ENCODE measurements at places on chromosomes 2 and 18.

- peak; percentile 68 for DNase-seq
Measured at GRCh38 chr18:23967321-23968089, 47.0 kb upstream of the TTC39C start.

DNA sequence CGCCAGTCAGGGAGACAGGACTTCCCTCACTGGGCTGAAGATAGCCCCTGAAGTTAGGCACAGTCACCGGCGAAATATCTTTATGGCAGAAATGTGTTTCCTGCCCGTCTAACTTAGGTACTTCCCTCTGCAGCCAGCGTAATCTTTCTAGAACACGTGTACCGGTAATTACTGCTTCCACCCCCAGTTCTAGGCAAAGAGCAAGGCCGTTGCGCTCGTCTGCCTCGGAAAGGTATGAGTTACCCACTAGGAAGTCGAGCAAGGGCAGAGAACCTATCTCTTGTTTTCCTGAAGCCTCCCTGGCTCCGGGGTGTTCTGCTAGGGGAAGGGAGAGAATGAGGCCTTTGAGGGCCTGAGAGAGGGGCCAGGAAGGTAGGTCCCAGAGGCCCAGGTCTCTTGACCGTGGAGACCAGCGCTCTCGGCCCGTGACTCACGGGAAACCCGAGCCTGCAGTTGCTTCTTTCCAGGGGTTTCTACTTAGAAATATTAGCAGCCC lies 70.0 kb downstream of the TWSG1 start:
- no peak for DNase-seq

- DNase-seq: no peak
Measured at GRCh38 chr2:92073815-92074548, 2797.2 kb upstream of the TEKT4 start.

DNA sequence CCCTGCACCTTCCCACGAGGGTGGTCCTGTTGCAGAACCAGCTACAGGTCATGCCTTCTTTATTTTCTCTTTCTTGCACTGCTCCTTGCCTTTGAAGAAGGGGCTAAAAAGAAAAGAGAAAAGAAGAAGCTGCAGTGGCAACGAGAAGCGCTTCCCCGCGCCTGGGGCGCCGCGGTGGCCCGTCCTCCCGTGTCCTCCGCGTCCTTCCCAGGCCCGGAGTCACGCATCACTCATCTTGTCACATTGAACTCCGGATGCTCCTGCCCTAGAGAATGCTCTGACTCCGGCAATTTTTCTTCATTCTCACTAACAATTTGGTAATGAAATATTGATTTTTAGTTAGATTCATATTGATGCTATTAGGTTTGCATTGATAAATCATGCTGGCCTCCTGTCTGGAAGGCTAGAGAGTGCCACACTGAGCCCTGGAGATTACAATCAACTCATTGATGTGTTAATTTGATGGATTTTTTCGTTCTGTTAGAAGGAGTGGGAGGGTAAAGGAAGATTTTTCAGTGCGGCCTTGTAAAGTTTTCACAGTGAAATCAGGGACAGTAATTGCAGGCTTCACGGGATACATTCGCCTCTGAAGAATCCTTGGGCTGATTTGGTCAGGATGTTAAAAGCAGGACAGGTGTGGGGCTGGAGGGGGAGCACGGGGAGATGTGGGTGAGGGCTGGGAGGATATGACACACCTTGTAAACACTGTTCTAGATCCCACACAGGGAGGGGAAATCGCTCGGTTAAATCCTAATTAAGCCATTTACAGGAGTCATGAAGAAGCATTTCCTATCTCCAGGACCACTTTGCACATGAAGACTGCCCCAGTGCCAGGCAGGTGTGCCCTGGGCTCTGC lies 349.3 kb downstream of the ZNF516 start:
- DNase-seq: no peak

DNA sequence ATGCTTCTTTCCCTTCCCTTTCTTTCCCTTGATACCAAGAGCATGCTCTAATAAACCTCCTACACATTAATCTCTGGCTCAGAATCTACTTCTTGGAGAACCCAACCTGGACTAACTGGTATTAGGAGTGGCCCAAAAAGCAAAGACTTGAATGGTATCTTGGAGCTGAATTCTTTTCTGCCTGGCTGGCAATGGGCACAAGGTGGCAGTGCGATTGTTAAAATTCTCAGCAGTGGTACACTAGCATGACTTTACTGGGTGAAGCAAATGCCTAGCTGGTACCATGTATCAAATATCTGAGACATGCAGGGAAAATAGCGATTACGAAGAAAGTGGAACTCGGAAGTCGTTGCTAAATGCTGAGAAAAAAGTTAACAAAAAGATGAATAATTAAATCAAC lies 376.1 kb downstream of the XIRP2 start:
- DNase-seq: peak; percentile 53

- no peak for DNase-seq
Measured at GRCh38 chr2:65382776-65383357, 49.5 kb downstream of the SPRED2 start.

DNA sequence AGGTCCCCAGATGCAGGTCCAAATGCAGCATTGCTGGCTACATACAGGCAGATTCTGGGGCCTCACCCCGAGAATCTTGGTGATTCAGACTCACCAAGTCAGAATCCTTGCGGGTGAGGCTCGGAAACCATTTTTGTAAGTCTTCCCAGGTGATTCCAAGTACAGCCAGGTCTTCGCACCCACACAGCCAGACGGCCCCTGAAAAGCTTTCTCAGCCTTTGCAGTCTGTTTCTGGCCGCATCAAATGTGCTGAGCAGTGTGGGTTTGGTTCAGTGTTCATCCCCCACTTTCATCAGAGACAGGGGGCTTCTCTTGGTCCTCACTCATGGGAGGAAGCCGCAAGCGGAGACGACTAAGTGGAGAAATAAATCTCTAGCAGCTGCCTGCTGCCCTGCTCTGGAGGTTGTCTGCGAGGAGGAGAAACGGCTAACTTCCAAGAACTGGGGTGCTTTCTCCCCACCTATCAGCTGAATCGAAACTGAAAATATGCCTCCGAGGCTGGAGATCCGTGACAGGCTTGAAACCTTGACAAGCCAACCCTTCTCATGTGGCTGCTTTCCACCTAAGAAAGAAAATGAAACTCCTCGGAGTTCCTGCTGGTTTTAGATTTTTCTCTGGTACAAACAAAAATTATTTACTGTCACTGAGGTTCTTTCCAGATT lies 8.9 kb upstream of the TMEM185B start:
- no peak for DNase-seq

DNA sequence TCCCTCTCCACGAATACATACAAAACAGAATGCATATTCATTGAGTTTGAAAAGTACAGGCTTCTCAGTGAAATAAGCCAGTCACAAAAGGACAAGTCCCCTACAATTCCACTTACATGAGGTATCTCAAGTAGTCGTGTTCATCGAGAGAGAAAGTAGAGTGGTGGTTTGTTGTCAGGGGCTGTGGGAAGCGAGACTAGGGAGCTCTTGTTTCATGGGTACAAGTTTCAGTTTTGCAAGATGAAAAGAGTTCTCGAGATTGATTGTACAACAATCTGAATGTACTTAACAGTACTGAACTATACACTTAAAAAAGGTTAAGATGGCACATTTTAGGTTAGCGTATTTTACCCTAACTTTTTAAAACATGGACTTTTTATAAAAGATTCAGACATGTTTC lies 71.5 kb upstream of the TTC39C start:
- DNase-seq: no peak

- DNase-seq: no peak
Measured at GRCh38 chr2:100409975-100410647, 7.4 kb downstream of the CHST10 start.

GRCh38 chr2:85785027-85785822 lies 31.4 kb downstream of the ATOH8 start:
- DNase-seq: no peak

All from NCI-H2227 treated with DMSO at 0.1 percent for 48 hours (cell line).